ENCODE measurements at places on chromosomes 5 and 9.

DNA sequence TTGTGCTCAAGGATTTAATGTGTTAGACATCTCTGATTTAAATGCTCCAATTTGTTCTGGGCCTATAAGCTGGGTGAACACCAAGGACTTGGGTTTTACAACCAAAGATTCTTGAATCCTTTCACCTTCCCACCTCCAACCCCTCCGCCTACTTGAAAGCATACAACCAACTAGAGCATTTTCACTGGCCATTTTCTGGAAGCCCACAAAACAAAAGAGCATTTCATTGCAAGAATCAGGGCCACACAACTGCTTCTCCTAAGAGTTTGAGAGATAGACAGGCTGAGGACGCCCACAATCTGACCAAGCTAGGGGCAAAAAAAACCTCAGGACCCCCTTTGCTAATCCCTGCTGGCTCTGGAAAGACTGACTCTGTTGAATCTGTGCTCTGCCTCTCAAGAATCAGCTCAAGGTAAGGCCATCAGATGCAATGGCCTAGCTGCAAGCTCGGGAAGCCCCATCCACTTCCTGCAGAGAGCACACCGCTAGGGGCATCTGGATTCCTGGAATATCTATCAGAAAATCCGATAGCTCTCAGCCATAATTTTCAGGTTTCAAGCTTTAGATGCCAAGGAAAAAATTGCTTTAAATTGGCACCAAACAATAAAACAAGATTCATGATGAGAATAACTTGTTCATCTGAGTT lies 57.7 kb downstream of the RETREG1 start:
- DNase-seq, result no peak

- DNase-seq, result no peak
Observed at GRCh38 chr5:44862808-44863207, 54.1 kb downstream of the MRPS30 start.

DNA sequence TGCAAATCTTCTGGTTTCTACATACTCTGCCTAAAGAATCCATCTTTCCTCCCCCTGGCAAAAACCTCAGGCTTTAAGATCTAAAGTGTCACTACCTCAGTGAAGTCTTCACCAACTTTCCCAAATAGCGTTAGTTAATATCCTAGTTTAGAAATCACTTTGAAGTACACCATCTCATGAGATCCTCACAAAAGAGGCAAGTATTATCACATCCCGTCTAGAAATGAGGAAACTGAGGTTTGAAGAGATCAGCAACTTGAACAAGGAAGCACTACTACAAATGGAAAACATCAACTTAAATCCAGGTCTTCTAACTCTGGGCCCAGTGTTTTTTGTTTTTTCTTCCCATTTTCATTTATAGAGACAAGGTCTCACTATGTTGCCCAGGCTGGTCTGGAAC lies 4.6 kb downstream of the AP3B1 start:
- DNase-seq, result no peak

- DNase-seq, result no peak
Observed at GRCh38 chr9:118536153-118536552, 832.0 kb downstream of the TLR4 start.

DNA sequence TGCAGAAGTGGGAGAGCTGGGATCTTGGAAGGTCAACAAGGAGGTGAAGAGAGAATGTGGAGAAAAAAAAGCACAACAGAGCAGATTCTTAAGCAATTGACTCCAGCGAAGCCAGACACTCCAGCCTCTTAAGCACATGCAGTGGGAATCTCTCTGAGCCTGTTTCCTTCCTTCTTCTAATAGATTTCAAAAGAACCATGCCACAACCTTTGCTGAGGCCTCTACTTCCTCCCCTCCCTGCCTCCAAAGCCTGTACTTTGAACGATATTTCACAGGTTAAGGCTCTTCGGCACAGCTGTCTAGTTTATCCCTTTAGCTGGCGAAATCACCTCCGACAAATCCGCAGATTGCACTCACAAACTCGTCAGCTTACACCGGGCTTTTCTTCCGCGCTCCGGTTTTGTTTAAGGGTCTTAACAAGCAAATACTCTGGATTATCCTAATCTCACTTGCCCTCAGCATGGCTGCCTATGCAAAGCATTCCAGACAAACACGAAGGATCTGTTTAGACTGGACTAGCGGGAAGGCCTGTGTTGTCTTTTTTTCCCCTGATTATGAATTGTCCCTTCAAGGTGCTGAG lies 211.6 kb upstream of the PANK3 start:
- no peak for DNase-seq

- no peak for DNase-seq
Observed at GRCh38 chr5:55847837-55848236, 3.3 kb upstream of the IL31RA start.

DNA sequence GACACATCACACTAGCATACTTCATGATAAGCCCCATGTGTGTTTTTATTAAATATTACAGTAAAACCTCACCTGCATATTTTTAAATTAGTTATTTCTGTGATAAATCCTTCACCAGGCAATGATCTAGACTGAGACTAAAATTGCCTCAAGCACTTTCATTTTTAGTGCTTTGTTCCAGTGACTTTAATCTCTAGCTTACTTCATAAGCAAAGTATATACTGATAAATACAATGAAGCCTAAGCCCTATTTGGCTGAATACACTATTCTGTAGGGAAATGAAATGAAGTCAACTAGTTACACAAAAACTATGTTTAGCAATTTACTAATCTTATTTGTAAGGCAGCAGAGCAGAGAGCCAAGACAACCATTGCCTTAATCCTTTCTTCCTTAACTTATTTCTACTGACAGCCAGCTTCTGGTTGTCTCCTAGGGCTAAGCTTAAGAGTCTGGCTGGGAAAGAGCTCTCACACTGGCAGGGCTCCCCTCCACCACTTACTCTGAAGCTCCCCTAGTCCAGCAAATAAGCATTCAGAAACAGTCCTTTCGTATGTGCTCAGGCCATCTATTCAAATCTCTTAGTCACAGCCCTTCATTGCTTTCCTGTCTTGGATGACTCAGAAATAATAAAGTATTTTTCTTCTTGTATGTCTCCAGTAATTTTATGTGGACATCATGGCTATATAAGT lies 31.4 kb upstream of the MTAP start:
- DNase-seq, result no peak

DNA sequence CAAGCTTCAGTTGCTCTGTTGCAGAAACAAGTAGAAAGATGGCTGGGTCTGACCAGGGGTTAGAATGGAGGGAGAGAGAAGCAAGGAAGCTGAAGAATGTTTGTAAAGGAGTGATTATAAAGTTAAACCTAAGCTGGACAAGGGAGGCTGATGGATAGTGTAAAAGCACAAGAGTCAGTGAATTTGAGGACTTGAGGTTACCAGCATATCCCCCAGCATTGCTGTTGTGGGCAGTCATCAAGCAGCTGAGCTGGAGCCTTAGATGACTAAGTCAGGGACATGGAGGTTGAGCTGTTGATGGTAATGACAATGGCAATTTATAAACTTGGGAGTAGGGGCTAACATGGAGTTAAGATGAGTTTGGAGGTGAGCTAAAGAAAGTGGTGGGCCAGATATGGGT lies 131.5 kb downstream of the ERCC6L2 start:
- DNase-seq, result no peak

- DNase-seq, result no peak
Observed at GRCh38 chr5:111755345-111755941, 1.6 kb downstream of the NREP start.

GRCh38 chr5:144183254-144183889 lies 12.7 kb downstream of the KCTD16 start:
- no peak for DNase-seq

- no peak for DNase-seq
Observed at GRCh38 chr9:10104774-10105173, 508.0 kb downstream of the PTPRD start.

DNA sequence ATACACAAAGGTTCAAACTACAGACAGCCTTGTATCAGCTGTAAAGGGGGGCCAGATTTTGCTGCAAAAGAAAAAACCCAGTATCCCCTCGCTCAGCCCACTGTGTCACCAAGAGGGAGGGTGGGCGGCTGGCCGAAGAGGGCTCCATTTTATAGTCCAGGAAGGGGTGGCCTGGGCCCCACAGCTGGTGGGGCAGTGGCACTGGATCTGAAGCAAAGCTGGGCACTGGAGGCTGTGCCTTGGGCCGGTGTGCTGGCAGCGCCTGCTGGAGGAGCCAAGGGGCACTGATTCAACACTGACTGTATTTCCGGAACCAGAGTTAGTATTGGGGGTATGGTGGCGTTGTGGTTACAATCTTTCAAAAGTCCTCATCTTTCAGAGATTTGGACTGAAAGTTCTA lies 9.1 kb downstream of the BRD3 start:
- DNase-seq, result no peak

GRCh38 chr5:54360089-54360488 lies 49.7 kb upstream of the ARL15 start:
- DNase-seq, result no peak

GRCh38 chr5:32290922-32291321 lies 21.8 kb downstream of the MTMR12 start:
- DNase-seq, result no peak

GRCh38 chr9:92180669-92181181 lies 65.5 kb upstream of the SPTLC1 start:
- no peak for DNase-seq

DNA sequence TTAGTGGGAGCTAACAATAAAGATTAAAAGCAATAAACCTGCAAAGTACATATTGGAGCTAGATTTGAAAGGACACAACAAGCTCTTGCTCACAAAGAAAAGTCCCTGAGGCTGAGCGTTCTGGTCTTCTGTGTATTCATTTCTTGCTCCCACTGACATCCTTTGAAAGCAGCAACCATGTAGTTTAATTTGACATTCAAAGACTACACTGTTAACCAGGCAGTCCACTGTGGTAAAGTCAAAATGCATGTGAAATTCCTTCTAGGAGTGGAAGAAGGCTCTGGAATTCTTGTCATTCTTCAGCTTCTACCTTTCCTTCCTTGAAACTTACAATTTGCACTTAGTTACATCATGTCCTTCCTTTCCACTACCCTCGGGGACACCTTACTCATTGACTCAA lies 480.7 kb downstream of the CSNK1G3 start:
- DNase-seq, result no peak

- DNase-seq, result no peak
Observed at GRCh38 chr9:122005597-122005996, 87.5 kb downstream of the TTLL11 start.

DNA sequence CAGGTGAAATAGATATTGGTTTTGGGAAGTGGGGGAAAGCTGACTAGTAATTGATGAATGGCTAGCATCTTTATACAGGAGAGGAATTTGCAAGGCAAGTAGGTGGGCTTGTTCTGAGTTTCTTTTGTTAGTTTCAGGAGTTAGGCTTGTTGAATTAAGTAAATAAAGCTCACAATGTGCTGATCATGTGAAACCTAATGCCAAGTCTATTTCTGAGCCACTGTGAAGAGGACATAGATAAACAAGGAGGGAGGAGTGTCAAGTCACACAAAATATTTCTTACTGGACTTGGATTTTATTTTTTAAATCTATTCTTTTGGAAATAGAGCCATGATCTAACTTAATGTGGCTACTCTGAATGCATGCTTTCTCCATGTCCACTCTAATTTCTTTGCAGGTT lies 19.9 kb downstream of the GDA start:
- no peak for DNase-seq

- DNase-seq, result no peak
Observed at GRCh38 chr9:129989740-129990139, 53.2 kb downstream of the FNBP1 start.

DNA sequence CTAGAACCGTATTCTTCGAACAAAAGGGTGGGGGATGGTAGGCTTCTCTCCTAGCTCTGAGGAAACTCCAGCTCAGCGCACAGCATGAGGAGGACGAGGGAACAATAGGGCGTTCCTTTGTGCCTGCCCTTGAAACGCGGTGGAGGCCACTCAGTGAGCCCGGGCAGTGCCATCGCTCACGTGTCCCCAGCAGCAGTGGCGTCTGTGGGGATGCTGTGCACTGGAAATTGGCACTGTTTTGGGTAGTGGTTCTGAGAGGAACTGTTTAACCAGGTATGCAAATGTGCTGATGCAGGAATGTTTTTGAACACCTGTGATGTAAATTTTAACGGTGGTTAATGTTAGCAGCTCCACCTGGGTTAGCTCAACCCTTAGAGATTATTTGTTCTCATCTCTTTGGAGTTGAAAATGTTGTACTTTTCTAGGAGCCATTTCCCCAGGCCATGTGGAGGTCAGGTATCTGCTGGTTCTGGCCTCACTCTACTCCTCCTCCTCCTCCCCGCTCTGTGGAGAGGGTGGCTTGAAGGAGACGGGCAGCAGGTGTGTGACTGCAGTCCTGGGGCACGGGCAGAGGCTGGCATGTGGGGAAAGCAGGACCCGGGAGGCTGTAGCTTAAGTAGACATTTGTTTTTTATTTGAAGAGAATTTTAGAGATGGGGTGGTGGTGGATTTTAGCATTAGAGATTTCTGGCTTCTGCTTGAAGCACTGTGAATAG lies 48.3 kb downstream of the EHMT1 start:
- DNase-seq, result no peak

GRCh38 chr5:142888469-142889085 lies 118.4 kb downstream of the ARHGAP26 start:
- no peak for DNase-seq

Measured in stimulated activated CD4-positive, alpha-beta T cell treated with anti-CD3 and anti-CD28 coated beads, Interleukin-1b, Interleukin-23, amount 100 ng/mL, for 1 hour (primary cell).